ENCODE measurements at places on chromosomes 7 and 10.

DNA sequence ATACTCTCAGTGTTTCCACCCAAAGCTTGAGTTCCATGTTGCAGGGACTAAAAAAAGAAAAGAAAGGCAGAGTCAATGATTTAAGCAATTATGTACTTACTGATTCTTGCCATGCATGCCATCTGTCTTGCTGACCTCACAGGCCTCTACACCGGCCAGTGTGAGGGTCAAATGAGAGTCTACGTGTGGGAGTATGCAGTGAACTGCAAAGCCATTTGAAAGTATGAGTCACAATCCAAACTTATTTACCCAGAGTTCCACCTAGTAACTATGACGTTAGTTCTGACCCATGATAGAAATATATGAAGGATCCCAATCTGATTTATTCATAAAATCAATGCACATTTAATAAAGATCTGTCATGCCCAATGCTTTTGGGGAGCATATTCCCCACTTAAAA, 26.5 kb downstream of the PDE1C start:
- no peak for DNase-seq

DNA sequence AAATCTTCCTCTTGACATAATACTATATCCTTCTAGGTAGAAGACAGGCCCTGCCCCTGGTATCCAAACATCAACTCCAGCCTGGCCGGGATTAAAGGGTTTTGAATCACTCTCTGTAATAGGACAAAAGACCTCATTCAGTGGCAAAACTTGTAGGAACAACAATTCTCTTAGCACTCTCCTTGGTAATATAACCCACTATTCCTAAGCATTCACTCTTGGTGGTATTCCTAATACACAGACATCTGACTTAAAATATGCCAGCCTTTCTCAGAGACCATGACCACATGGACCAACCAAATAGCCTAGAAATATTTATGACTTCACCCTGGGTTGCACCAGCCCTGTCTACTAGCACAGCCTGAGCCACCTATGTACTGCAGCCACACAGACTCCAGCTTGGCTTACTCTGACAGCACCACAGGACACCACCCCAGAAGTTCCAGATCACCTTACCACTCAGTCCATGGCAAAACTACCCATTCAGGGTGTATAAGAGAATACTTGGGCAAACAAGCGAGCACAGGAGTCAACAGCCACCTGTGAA, 244.9 kb upstream of the NEBL start:
- no peak for DNase-seq

DNA sequence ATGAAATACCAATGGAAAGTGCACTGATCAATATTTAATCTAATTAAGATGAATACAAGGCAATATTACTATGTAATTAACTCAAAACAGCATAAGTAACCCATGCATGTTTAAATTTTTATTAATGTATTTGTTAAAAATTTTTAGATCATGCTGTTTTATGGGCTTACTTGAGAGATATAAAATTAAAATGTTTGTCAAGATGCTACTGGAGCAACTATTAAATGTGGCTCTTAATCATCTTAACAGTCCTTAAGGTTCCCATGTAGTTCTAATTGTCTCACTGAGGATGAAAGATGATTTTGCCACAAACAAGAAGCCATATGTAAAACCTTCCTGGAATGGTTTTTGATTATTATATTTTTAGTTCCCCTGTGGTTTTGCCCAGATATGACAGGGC, 897.1 kb downstream of the KCNMA1 start:
- no peak for DNase-seq

GRCh38 chr10:94481410-94481809, 64.2 kb upstream of the HELLS start:
- no peak for DNase-seq
